Activated T-helper 9 cell treated with anti-CD3 and anti-CD28 coated beads, Interleukin-2, amount 50 U/mL, for 16 hours (primary cell): ENCODE measurements at places on chromosomes 11 and 22.

DNA sequence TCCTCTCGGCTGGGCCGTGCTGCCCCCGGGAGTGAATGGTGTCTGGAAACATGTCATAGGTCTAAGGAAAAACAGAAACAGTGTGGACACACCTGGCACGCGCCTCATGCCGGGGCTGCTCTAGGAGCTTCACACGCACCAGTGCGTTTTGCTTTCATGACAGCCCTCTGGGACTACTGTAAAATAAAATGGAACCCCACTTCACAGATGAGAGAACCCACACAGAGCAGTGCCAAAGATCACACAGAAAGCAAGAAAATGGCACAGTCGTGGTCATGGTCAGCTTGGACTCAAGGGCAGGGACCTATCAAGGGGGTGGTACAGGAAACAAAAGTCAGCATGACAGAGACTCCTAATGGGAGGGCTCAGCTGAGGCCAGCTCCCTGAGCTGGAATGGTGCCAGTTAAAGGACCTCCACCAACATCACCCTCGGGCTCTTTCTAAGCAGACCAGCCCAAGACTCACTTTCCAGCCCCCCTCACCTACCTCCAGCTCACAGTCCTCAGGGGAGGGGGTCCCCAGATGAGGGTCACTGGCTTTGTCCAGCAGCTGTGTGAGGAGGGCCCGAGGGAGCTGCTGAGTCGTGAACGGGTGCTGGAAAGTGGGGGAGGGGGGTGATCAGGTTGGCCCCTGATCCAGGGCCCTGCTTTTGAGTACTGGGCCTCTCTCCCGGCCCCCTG, 3.3 kb downstream of the MAP4K2 start:
- DNase-seq, result no peak

DNA sequence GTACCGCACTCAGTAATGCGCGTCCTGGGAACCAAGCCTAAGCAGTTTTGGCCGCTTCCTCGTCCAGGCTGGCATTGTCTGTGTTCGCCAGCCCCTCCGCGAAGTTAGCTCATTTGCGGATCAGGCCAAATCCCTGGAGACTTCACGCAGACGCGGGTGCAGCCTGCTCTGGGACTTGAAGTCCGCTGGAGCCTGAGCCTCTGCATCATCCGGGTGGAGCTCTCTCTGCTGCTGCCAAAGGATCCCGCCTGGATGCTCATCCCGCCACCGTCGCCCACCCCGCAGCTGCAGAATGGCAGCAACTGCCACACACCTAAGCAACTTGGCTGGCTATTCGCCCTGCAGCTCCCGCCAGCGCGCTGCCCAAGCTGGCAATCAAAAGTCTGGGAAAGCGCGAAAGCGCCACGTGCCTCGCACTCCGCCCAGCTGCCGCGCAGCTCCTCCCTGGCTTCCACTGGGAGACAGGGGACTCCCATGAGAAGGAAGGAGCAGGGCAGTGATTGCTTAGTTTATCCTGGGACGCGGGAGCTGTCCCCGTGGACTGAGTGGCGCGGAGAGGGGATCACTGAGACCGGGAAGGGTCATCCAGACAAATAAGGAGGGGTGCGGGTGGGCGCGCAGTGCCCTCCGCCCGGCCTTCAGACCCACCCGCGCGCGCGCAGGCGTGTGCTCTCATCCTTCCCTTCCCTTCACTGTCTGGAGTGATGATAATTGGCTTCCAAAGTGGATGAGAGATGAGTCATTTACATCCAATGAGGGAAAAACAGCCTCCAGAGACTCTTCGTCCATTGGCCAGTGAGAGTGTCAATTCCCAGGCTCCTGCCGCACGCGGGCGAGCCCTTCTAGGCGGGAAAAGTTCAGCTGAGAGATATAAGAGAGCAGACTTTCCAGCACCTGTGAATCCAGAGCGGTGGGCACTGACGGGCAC, 23.2 kb upstream of the GLYATL1B start:
- no peak for DNase-seq

- no peak for DNase-seq
These were observed 38.5 kb upstream of the NUP50 start for GRCh38 chr22:45125188-45125587.

DNA sequence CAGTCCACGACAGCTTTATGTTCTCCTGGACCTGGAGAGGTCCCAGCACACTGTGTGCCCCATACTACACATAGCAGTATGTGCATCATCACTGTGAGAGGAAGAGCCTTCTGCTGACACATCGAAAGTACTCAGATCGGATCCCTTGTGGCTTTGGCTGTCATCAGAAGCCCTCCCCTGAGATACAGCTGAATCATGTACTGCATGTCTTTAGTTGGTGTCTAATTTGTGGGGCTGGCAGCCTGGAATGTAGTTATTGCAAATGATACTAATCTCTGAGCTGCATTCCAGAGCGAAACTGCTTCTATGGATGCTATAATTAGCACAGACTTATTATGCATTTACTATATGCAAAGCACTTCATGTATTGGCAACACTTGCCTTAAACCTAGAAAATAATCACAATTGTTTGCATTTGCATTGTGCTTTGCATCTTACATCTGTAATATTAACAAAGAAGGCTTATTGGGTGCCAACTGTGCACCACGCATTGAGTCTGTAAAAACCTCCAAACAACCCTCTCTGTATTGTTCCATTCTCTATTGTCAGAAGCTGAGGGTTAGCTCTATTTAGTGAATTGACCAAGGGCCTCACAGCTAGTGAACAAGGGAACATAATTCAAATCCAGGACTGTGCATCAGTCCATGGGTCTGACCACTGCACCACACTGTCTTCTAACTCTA, 89.2 kb upstream of the CRTAM start:
- peak; percentile 35 for DNase-seq

DNA sequence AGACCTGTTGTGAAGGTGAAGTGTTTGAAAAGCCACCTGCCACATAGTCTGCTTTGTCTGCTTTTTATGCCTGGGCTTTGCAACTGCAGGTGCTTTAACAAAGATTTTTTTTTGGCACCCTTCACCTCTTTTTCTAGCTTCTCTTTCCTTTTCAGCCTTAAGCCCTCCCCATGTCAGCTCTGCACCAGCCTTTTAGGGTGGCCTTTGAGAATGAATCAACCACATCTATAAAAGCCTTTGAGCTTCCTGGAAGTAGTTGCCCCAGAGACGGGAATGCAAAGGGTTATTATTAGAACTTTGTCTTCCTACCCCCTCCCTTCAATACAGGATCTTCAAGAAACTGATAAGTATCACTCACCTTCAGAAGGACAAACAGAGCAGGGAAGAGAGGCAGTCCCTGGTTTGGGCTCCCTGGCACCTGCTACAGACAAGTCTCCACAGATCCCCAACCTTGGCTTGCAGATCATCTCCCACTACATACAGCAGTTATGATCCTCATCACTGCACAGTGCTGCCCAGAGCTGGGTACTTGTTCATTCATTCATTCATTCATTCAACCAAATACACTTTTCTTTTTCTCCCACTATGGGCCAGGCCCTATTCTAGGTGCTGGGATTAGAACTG, 8.0 kb downstream of the PVALB start:
- no peak for DNase-seq

DNA sequence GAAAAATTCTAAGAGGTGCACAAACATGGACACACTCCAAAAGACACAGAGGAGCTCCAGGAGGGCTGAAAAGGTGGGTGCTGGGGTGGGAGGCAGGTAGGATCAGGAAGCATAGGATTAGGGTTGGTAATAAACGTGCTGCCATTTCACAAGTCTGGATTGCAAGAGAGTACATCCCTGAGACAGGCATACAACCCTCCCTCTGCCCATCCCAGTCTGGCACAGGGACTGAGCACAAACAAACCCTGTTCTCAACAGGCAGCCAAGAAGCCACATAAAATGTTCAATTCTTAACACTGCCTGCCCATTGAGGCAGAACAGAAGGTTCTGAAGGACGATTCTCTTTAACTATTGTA, 18.5 kb downstream of the SLC35F2 start:
- no peak for DNase-seq

DNA sequence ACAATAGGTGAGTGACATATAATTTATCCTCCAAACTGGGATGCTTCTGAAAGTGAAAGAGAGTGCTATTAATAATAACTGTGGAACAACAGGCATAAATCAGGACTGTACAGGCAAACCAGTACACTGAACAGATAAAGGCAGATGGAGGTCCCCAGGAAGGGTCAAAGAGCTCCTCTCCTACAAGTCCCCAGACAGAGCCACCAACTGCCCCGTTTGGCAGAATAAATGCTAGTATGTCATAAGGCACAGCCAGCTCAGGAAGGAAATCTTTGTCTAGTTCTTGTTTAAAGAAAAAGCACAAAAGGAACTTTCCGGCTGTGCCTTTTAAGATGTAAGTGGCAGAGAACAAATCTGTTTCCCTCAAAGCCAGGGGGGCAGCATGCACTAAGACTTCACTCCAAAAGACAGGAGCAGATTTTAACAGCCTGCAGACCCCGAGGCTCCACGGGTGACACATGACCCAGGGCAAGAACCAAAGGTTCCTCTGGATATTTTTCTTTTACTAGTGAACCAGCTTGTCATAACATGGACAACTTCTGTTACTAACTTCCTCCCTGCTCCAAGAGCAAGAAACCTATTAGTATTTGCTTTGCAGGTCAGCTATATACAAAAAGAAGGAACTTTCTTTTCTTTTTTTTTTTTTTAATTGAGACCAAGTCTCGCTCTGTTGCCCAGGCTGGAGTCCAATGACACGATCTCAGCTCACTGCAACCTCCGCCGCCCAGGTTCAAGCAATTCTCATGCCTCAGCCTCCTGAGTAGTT, 50.2 kb downstream of the MYH9 start:
- no peak for DNase-seq

DNA sequence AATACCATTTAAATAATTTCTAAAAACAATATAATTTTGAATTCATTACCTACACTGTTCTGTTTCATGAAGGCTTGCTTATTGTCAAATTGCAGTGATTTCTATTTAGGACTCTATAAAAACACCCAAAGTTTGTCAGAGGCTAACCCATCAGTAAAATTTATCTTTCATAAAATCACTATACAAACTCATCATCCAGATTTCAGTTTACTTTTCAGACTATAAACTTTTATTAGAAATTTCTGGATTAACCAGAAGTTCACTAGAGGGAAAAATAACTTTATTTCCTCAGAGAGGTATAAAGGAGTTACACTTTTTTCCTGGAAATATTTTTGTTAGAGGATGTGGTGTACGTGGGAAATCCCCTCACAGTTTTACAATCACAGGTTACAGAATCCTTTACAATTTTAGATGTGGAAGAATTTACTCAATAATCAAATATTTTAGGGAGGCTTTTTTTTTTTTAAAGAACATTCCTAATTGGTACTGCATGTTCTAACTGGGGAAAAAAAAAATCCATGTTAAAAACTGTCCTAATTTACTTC, 176.7 kb downstream of the SWAP70 start:
- no peak for DNase-seq

DNA sequence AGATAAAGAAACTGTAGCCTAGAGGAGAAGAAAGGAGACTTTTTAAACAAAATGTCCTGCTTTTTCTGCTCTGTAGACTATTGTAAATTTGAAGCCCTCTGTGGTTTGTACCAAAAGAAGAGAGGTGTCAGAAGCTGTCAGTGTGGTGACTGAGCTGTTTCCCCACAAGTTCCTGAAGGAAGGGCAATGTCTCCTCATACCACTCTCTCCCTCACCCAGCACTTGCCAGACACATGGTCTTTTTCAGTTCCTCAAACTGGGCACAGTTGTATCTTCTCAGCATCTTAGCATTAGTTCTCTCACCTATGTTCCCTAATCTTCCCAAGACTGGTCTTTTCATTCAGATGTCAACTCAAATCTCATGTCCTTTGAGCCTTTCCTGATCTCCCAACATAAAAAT, 4.3 kb downstream of the BCO2 start:
- DNase-seq, result no peak

DNA sequence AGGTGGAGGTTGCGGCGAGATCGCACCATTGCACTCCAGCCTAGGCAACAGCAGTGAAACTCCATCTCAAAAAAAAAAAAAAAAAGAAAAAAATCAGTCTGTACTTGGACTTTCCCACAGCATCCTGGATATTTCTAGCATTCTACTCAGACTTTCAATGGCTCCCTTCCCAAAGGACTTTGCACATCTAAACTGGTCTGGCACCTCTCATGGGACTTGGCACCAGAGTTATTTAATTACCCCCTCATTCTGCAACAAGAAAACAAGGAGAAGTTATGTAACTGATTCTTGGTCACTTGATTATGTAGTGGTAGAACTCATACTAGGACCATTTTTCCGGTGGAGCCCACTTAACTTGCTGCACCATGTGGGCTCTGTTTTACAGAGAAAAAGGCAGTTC, 519.5 kb downstream of the OPCML start:
- DNase-seq, result no peak

DNA sequence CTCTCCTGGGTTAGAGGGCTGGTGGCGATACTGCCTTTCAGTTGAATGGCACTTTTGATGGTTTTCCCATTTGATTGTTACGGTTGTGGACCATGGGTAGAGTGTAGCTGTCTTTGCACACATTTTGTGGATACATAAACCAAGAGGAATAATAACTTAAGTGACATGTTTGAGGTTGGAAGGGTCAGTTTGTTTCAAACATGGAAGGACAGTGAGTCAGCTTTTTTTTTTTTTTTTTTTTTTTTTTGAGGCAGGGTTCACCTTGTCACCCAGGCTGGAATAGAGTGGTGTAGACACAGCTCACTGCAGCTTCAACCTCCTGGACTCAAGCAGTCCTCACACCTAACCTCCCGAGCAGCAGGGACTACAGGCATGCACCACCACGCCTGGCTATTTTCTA, 41.1 kb downstream of the PPFIA1 start:
- no peak for DNase-seq

- no peak for DNase-seq
These were observed 661.4 kb downstream of the CNTN5 start for GRCh38 chr11:99682171-99682570.

DNA sequence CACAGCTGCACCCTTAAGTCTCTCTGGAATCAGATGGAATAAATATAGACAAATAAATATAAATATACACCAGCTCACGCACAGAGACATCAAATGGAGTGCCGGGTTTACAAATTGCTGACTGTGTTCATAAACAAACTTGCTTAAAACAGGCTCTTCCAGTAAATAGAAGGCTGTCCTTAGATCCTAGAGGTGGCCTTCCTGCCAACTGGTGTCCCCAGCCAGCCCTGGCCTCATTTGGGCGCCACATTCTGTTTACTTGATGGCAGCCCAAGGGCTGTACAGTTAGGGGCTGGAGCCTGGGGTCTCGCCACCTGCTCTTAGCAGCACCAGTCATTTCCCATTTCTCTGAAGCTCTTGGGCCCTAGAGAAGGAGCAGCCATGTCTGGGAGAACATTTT, 20.8 kb downstream of the ARFGAP2 start:
- DNase-seq, result no peak
